GM12892 (cell line): ENCODE measurements at places on chromosomes 5 and 9.

GRCh38 chr5:39369123-39369815, 5.0 kb upstream of the C9 start:
- DNase-seq, result no peak

DNA sequence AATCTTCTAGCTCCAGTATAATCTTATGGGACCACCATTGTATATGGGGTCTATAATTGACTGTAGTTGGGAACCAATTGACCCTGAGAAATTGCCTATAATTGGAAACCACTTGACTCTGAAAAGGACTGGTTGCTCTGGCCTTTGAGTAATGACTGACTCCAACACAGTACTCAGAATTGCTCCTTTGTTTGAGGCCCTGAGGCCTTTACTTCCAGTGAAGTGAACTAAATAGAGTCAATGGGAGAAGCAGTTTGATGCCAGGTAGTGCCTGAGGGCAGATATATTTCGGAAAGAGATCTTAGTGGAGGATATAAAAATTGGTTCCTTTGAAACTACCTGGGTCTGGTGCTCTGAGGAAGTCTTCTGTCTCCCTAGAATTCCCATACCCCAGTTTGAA, 16.0 kb upstream of the TMEM171 start:
- DNase-seq, result no peak

DNA sequence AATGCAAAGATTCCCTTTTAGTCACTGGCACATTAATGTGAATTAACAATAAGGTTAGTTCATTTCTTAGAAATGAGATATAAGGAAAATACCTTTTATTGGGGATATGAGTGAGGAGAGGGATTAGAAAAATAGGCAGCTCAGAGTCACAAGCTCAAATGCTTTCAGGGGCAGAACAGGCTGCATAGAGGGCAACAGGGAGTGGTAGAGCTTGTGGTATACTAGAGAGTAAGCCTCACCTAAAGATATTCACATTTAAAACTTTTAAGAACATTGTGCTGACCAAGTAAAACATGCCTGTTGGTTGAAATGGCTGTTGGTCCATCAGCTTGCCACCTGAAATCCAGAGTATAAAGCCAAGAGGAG, 34.7 kb downstream of the ZNF474 start:
- no peak for DNase-seq

DNA sequence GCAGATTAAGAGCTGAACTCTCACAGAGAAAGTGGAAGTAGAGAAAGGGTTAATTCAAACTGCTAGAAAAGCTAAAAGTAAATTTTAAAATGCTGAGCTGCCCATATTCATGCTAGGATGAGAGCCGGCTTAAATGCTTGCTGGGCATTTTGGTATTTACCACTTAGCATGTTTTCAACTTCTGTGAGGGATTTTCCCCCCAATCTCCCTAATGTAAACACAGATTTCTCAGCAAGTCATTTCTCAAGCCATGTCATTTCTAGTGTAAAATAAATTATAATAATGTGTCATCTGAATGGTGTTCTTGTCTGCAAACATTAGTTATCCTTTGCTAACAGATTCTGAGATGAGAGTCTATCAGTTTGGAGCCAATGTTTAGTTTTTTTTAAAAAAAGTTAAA, 22.3 kb downstream of the RPS23 start:
- no peak for DNase-seq

- DNase-seq, result no peak
These were observed 521.6 kb upstream of the ST8SIA4 start for GRCh38 chr5:101424530-101425175.

GRCh38 chr5:68258531-68258930, 43.0 kb downstream of the PIK3R1 start:
- DNase-seq, result no peak

GRCh38 chr9:35195683-35196082, 33.9 kb downstream of the UNC13B start:
- no peak for DNase-seq

- DNase-seq, result no peak
These were observed 266.0 kb downstream of the EFNA5 start for GRCh38 chr5:107404595-107405374.

- no peak for DNase-seq
These were observed 42.2 kb downstream of the PRLR start for GRCh38 chr5:35188031-35188457.
